ENCODE measurements at places on chromosomes 1 and 21.

GRCh38 chr1:192967901-192968300, 91.3 kb downstream of the UCHL5 start:
- DNase-seq: no peak

GRCh38 chr1:10867914-10868598, 71.6 kb upstream of the CASZ1 start:
- DNase-seq: no peak

DNA sequence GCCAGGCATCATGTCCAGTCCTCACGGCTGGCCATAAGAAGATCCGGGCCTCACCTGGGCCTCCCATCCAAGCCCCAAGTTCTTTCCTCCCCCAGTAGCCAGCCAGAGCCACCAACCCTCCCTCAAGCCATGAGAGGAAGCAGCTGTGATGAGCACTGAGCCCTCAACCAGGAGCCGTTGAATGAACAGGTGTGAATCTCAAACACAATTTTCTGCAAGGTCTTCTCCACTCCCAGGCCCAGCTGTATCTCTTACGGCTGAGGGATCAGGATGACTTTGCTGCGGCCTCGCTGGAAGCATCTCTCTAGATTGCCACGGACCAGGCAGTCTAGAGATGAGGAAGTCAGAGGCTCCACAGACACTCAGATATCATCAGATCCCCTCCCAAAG, 9.8 kb upstream of the CLDN14 start:
- DNase-seq: no peak

DNA sequence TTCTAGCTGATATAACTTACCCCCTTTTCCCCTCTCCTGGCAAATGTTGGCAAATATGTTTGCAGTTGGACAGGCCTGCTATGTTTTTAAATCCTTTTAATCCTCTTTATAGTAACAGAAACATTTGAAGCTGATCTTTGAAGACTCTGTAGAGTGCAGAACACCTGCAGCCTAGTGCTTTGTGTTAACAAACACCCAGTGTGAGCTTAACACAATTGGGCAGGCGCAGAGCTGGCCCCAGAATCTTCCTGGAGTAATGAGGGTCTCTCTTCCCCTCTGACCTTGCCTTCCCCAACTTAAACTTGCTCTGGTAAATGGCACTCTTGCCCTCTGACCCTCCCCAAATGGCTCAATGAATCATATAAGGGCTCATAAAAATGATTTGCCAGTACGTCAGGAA, 247.9 kb upstream of the LYPLAL1 start:
- DNase-seq: no peak

DNA sequence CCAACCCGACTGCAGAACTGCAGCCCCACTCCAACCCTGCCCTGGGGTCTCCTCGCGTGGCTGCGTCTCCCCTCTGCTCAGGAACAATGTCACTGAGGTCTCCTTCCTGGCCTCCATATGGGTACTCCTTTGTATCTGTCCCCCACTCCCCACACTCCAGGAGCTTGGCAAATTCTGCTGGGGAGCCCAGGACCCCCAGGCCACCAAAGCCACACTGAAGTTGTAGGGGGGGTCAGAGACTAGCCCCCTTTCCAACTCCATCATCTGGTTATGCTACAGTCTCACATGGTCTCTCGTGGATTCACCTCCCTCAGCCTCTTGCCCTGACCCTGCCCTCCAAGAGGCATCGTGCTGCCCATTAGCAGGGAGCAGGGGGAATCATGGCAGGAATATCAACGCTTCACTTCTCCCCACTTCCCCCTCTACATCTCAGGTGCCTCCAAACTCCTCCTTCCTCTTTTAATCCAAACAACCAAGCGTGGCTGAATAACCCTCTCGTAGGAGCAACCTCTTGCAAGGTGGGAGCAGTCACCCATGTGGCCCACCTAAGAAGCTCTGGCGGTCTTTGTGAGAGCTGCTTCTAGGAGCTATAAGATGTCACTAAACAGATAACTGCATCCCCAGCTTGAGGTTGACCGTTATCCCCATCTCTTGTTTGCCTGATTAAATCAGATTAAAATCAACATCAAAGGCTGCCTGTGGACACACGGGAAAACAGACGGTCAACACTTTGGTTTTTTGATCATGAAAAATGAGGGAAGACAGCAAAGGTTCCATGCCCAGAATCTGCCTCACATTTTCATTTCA, 86.4 kb downstream of the MIS18A start:
- DNase-seq: no peak

DNA sequence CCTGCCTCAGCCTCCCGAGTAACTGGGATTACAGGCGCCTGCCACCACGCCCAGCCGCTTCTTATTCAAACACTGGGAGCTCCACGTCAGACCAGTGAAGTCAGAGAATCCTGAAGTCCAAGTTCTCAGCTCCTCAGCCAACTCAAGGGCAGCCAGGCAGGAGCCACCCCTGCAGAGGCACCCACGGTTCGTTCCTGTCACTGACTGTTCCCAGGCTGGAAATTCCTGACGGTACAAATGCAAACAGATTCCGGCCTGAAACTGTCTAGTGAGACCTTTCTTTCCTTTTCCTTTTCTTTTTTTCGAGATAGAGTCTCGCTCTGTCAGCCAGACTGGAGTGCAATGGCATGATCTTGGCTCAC, 11.7 kb downstream of the SLC35E2B start:
- DNase-seq: peak; percentile 36

- DNase-seq: no peak
Observed at GRCh38 chr1:235275223-235275622, 52.8 kb downstream of the ARID4B start.

- DNase-seq: no peak
Observed at GRCh38 chr1:18879791-18880309, 20.4 kb upstream of the TAS1R2 start.

DNA sequence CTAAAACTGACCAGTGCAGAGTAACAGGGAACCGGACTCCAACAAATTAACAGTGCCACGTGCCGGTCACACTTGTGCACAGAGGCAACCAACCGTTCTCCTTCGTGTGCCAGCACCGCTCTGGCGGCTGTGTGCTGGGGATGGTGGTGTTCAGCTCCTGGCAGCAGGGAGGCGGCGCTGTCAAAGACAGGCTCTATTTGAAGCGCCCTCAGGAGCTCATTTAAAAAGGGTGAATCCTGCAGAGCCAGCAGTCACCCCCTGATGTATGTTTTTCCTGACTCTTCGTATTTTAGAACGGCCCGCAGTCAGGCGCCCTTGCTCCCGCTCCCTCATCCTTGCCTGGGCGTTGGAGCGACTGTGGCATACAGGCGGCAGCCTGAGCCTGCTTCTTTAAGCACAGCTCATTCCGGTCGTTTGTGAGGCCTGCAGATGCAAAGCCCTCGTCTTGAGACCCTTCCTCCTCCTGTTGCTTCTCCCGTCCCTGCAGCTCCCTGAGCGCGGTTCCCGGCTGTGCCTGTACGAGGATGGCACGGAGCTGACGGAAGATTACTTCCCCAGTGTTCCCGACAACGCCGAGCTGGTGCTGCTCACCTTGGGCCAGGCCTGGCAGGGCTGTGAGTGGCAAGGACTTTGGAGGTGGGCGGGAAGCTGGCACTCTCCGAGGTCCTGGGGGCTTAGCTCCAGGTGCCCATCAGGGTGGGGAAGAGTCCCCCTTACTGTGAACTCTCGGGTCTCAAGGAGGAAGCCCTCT, 1.1 kb downstream of the DFFB start:
- DNase-seq: no peak

- no peak for DNase-seq
Observed at GRCh38 chr21:38380481-38381137, 117.7 kb downstream of the ERG start.

DNA sequence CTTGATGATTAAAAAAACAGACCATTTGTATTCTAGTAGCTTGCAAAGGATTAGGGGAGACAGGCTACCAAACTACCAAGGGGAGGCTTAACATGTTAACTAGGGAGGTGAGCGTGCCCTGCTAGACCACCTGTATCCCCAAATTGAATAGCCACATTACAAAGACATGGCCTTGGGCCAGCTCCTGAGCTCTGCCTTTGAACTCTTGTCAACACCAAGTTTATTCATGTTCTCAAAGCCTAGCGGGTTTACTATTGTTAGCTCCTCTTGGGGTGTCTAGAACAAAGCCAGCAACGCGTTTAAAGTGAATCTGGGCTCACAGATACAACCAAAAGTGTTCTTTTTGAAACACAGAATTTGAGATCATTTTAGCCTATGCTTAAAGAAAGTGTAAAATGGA, 36.3 kb downstream of the SMYD2 start:
- DNase-seq: no peak

GRCh38 chr1:26921126-26921539, 410 bp upstream of the NUDC start:
- no peak for DNase-seq

DNA sequence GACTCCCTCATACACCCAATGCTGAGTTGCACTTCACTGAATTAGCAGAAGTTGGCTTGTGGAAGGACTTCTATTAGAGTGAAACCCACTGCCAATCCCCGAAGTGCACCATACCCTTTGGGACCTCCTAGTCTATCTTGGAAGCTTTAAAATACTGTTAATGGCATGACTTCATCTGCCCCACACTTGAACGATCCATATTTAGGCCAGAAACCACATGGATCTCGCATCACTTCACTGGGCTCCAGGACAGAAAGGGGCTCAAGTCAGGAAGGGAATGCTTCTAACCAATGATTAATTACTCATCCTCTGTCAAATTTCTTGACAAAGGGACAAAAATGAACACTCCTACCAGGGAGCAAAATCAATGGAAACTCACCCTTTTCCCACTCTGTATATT, 69.1 kb downstream of the BCAR3 start:
- no peak for DNase-seq

- no peak for DNase-seq
Observed at GRCh38 chr21:37848721-37849490, 67.4 kb downstream of the KCNJ6 start.

All from RWPE2 (cell line).